ENCODE measurements at places on chromosomes 12 and 14.

GRCh38 chr14:105244334-105244733 is 4.0 kb upstream of the BTBD6 start:
- DNase-seq, result no peak

- no peak for DNase-seq
These were observed 53.1 kb downstream of the CNTN1 start for GRCh38 chr12:40745386-40745785.

DNA sequence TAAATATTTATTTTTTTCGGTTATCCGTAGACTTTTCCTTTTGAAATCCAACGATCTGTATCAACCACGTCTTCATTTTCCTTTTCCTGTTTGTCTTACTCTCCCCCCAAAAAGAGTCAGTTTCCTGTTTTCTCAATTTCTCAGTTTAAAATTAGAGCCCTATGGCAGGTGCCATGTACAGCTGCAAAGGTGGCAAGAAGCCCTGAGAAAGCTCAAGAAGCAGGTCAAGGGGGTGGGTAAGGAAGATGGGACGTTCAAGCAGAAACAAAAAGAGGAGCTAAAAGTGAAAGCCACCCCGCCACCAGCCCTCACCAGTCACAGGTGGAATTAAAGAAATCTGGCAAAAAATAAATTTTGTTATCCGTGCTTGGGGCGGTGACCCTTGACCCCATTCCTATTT is 26.7 kb downstream of the SLC35E3 start:
- DNase-seq, result no peak

DNA sequence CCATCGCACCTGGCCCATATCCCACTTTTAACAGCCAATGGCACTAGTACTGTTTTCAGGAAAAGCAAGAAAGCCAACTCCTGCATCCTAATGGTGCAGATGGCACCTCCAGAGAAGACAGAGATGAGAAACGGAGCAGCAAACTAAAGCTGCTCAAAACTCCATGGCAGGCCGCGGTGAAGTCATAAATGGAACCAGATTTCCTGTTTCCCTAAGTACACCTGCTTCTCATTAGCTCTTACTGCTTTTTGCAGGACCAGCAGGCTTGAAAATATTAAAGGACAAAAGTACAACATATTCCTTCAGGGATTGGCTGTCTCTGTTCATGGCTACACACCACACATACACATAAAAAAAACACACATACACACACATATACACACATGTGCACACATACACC is 36.7 kb upstream of the LGALS3 start:
- DNase-seq, result no peak
